NCI-H1436 treated with DMSO at 0.1 percent for 48 hours (cell line): ENCODE measurements at places on chromosomes 3 and 15.
A peak's percentile ranks its signal among the peaks of the same experiment; 100 is the strongest.

GRCh38 chr3:19662486-19662885, 271.5 kb downstream of the EFHB start:
- no peak for DNase-seq

GRCh38 chr3:162492446-162493081, 996.0 kb downstream of the OTOL1 start:
- DNase-seq = no peak

DNA sequence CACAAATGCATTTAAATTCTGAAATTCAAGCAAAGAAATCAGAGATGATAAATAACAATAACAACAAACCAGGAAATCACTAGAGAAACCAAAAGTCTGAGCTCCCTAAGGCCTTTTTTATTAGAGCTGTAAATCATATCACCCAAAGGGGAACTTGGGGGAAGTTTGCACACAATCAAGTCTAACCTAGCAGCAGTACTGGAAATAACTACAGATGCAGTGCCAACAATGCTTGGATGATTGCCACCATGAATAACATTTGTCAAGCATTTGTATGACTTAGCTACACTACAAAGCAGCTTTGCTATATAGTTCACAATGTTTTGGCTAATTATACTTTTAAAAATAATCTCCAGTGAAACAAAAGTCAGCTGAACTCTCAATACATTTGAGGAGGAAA, 27.8 kb downstream of the SHQ1 start:
- no peak for DNase-seq

GRCh38 chr3:67587301-67587700, 67.1 kb downstream of the SUCLG2 start:
- no peak for DNase-seq

DNA sequence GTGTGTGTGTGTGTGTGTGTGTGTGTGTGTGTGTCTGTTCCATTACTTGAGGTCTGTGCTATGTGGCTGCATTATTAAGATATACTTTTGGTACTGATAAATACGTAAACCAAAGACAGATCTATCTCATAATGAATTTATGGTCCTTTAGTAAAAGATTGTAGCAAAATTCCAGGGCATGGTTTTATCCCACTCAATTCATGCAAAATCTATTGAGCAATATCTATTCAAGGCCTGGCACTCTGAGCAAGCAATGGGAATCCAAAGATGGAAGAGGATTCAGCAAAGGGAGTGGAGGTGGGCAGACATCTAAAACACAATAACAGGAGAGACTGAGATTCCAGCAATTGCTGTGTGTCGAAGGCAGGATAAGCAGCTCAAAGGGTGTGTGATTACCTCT, 86.8 kb downstream of the RFTN1 start:
- no peak for DNase-seq

GRCh38 chr15:74453925-74454763, 6.8 kb downstream of the UBL7 start:
- DNase-seq = no peak

- DNase-seq = no peak
Measured at GRCh38 chr3:29823233-29823632, 542.4 kb downstream of the RBMS3 start.

DNA sequence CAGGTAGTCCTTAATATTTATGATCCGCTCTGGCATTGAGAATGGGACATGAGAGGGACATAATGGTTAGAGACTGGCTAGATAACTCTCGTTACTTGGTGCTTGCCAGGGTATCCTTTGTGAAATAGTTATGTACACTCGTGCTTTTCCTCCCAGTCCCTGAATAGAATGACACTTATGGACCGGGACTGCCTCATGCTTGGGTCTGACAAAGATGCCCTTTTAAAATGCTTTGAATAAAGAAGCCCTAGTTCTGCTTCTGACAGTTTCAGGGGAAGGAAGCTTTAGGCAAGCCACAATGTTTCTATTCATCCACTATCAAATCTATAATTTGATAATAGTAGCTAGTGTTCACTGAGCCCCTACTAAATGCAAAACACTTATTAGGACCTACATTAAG, 29.4 kb downstream of the POLR2M start:
- no peak for DNase-seq

- peak; percentile 41 for DNase-seq
Measured at GRCh38 chr15:31263751-31264558, 62.7 kb upstream of the KLF13 start.

DNA sequence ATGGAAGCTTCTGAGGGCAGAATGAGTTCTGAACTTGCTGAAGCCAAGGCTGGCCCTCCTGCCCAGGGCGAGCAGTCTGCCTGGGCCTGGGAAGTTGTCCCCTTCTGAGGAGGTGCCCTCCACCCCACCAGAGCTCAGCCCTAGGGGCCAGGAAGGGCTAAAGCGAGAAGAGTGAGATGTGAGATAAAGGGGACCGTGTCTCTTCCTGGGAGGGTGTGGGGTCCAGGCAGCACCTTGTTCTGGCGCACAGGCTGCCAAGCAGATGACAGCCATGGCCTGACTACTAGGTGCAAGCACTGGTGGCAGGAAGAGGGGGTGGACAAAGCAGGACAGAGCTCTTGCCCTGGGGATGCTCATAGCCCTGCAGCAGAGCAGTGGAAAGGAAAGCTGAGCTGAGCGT, 3.7 kb downstream of the PAK6 start:
- no peak for DNase-seq

DNA sequence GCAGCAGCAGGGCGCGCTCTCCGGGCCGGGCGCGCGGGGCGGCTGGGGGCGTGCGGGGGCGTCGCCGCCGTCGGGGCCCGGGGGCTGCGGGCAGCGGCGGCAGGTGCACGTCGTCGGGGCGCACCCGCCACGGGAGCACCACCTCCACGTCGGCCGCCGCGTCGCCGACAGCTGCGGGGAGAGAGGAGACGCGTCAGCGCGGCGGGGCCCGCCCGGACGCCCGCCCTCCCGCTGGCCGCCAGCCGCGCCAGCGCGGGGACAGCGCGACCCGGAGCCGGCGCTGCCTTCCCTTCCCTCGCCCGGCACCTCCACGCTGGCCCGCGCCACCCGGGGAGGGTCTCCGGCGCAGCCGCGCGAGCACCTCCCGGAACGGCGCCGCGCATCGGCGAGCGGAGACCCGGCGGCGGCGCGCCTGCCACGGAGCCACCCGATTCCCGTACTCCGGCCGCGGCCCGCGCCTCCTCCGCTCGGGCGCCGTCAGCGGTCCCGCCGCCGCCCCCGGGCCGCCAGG, 481 bp downstream of the ADAMTS17 start:
- DNase-seq = no peak

- no peak for DNase-seq
Measured at GRCh38 chr3:19077388-19077787, 70.9 kb upstream of the KCNH8 start.

DNA sequence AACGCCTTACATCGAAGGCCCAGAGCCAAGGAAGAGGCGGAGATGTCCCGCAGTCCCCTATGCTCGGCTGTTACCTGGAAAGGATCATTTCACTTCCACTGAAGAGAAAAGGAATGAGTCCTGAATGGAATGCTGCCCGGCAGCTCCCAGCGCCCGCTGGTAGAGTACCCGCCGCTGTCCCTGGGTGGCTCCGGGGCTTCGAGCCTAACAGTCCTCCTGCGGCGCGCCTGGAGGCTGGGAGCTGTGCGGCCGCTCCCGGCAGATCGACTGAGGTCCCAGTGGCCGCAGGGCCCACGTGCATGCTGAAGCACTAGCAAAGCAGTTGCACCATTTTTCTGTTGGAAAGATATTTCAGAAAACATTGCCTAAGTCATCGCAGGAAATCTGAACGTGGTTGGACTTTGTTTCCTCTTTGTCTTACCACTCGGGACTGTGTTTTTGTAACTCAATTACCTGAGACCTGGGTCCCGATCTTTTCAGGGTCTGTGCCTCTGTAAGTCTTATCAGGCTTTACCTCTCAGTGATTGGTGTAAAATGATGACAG, 984 bp downstream of the RNU6-1 start:
- no peak for DNase-seq

GRCh38 chr3:194711913-194712312, 26.2 kb downstream of the FAM43A start:
- DNase-seq = no peak

DNA sequence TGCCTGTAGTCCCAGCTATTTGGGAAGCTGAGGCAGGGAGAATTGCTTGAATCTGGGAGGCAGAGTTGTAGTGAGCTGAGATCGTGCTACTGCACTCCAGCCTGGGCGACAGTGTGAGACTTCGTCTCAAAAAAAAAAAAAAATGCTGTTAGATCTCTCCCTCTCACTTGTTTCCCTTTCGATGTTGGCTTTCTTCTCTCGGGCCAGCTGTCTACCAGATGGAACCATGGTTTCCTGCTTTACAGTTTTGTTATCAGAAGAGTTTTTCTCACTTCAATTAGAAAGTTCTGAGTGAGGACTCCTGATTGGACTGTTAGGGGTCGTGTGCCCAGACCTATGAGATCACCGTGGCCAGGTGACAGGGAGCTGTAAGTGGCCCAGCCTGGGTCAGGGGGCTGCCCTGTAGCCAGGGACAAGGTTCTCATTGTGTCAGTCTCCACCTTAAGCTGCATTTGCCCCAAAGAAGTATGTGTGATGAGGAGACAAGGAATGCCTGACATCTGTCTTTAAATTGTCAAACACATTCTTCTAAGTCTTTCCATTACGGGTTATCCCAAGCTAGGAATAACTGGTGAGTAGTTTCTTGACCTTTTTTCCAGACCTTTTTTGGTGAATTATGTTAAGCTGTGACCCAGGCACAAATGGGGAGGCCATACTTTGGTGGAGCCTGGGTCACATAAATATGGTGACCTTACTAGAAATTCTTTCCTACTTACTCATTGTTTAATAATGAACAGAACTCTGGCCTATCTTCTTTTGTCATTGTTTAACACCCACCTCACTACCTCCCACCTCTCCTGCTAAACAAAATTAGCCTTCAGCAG, 25.2 kb downstream of the SNAPC5 start:
- no peak for DNase-seq

GRCh38 chr3:169390741-169391305, 272.7 kb downstream of the MECOM start:
- DNase-seq = no peak

- no peak for DNase-seq
Measured at GRCh38 chr3:36776436-36776835, 12.1 kb upstream of the DCLK3 start.

DNA sequence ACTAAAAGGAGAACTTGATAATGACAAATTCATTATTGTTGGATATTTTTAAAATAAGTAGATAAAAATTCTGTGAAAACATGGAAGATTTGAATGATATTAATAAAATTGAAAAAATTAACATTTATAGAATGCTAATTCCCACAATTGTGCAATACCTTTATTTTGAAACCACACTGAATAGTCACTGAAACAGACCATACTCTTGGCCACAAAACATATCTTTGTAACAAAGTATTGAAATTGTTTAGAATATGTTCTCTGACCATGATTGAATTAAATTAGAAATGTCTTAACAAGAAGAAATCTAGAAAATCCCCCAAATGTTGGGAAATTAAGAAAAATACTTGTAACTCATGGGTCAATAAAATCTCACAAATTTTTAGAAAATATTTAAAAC, 49.2 kb downstream of the ARHGAP11B start:
- DNase-seq = no peak

DNA sequence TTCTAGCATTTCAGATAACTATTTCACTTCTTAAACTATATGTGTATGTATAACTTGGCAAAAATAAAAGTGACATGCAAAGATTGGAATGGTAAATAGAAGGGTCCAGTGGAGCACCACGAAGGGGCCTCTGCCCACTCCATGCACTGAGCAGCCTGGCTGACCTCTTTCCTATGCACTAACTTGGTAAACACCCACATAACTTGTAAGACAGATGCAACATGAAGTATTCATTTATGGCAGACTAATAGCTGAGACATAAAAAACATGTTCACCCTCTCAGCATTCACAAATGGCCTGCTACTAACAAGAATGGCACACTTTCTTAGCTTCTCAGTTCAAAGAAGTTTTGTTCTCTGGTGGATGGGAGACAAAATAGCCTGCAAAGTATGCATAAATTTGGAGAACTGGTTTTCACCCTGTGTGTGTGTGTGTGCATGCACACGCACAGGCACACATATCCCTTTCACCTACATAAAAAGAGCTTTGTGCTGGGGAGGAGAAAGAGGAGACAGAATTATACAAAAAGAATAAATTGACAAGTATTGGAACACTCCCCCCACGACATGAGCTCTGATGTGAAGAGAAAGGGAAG, 26.5 kb upstream of the RYK start:
- no peak for DNase-seq

DNA sequence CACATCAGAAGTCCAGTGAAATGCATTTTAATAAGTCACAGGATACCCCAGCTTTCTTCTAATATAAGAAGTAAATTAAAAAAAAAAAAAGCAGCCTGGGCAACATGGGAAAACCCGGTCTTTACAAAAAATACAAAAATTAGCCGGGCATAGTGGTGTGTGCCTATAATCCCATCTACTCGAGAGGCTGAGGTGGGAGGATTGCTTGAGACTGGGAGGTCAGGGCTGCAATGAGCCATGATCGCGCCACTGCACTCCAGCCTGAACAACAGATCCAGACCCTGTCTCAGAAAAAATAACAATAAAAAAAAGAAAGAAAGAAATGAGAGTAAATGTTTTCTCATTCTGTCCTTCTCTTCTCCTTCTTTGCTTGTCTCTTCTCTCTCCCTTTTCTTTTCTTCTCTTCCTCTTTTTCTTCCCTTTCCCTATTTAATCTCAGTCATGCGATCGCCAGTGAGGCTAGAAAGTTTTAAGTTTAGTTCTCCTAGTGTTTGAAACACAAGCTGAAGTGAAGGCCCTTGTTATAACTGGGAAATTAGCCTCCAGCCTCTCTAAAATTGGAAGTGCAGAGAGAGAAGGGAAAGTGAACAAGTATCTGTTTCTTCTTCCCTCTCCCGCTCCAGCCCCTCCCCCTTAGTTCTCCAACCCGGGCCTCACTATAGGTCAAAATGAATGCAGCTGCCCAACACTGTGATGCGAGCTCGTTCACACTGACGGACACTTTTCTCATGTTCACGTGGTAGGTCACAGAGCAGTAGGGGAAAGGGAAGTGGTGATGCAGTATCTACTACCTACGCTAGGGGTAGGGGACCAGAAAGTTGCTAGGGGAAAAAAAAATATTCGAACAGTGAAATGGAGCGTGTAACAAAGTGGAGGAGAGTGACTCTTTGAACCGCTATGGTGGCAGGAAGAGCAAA, 23.5 kb upstream of the TSC22D2 start:
- DNase-seq = no peak
